ENCODE measurements at places on chromosomes 5 and 9.

DNA sequence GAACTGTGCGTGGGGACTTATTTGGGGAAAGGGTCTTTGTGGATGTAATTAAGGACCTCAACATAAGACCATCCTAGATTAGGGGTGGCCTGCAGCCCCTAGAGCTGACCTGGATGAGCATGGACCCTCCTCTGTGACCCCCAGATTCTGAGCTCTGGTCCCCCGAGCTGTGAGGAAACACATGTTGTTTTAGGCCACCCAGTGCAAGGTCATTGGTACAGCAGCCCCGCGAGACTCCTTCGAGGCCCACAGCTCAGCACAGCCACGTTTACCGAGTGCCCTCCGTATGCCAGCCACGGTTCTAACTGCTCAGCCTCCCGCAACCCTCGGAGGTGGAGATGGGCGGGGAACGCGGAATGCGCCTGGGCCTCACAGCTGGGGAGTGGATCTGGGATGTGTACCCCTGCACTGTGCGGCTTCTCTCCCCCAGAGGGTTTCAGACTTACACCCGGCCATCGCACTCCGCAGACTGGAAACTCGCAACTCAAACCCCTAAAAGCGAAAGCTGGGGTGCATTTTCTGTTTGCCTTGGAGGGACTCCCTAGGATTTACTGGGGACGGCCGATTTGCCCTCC lies 4.5 kb upstream of the GPSM1 start:
- no peak for DNase-seq

DNA sequence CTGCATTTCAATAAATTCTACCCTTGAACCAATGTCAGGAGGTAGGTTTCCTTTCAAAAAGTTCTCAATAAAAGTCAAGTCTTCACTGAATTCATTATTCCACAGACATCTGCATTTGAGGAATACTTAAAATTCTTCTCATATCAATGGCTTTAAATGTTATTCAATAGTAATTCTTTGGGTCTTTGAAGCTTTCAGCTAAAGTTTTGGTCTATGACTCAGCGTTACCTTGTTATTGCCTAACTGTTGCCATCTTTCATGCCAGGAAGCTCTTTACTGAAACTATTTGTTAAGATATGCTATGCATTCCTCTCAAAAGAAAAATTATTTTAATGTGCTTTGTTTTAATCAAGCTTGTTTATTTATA lies 170.5 kb downstream of the NNT start:
- DNase-seq, result no peak

- no peak for DNase-seq
Observed at GRCh38 chr9:73844135-73844534, 653.0 kb upstream of the RORB start.

GRCh38 chr5:31604644-31605043 lies 34.3 kb upstream of the PDZD2 start:
- DNase-seq, result no peak

DNA sequence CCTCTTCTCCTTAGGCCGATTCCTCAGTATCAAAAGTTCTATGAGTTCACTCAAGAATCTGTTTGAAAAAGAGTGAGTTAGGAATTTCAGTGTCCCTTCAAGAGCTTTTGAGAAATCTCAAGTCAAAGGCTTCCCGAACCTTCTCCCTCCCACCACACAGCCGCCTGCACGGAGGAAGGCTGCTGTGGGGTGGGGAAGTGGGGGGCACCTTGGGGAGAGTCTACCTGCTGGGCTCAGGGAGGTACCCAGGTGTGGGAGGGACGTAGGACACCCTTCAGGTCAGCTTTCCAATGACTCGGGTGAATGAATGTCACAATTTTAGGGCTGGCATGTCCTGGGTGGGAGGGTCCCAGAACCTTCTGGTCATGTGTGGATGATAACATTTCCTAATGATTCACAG lies 17.5 kb downstream of the CXCL14 start:
- no peak for DNase-seq

GRCh38 chr5:74623748-74624408 lies 16.6 kb downstream of the ENC1 start:
- no peak for DNase-seq

DNA sequence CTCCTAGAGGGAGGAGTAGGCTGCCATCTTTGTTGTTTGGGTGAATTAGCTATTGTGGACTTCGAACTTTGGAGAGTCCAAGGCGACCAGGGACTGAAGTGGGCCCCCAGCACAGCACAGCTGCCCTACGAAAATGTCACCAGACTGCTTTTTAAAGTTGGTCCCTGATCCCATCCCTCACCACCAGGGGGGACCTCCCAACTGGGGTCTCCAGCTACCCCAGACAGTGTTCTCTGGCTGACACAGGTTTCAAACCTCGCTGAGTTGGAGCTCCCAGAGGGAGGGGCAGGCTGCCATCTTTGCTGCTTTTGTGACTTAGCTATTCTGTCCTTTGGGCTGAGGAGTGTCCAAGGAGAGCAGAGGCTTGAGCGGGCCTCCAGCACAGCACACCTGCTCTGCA lies 45.7 kb upstream of the ADRB2 start:
- no peak for DNase-seq

GRCh38 chr9:133277467-133277866 lies 2.5 kb upstream of the ABO start:
- DNase-seq, result no peak

- DNase-seq, result no peak
Observed at GRCh38 chr5:891117-891836, 1.3 kb downstream of the BRD9 start.

- no peak for DNase-seq
Observed at GRCh38 chr9:12705738-12706391, 12.7 kb downstream of the TYRP1 start.

GRCh38 chr9:21746550-21746949 lies 55.9 kb upstream of the MTAP start:
- no peak for DNase-seq

DNA sequence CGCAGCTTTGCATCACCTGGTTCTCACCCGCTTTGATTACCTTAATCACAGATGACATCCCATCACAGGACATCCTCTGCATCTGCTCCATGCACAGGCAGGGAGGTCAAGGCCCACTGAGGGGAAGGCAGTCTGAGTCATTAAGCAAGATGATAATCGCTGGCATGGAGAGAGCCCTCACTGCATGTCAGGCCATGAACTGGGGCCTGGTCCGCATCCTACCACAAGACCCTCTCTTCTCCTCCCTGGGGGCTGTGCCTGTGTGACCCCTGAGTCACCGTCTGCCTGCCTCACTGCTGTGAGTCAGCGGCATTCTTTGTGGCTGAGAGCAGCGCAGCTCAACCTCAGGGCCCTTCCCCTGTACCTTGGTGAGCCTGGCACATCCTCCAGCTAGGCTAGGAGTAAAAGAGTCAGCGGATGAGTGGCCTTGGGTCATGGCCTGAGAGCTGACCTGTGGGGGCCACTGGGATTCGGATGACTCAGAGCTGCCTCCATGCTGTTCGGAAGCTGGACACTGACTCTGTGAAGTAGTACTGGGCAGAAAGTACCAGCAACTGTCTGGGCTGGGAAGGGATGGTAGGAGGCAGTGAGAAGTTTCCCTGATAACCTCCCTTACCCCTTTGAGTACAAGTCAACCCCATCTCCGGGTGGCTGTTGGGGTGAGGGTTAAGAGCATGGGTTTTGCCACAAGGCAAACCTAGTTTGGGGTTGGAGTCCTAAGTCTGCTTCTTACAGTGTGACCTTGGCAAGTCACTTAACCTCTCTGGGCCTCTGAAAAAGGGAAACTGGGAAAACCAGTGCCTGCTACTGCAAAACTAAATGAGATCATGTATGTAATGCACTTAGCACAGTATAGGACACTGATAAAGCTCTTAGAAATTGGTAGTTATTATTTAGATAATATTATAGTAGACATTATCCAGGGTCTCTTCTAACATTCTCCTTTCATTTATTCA lies 14.6 kb upstream of the ARSI start:
- DNase-seq, result no peak

GRCh38 chr9:134030821-134031470 lies 5.7 kb downstream of the BRD3OS start:
- DNase-seq, result no peak

GRCh38 chr5:14710313-14710994 lies 45.9 kb downstream of the OTULIN start:
- DNase-seq, result no peak

DNA sequence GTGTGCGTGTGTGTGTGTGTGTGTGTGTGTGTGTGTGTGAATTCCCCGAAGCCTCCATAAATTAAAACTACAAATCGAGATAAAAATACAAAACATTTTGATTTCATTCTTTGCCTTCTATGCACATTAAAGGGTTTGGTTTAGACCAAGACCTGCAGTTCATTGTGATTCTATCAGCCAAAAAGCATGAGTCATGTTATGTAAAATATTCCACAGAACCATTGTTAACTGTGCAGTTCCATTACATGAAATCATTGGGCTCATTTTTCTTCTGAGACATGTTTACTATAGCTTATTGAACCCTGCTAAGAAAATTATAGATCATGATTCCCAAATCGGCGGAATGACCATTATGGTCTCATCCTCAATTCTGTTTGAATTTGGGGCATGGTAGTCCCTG lies 11.7 kb downstream of the CAVIN4 start:
- DNase-seq, result no peak

DNA sequence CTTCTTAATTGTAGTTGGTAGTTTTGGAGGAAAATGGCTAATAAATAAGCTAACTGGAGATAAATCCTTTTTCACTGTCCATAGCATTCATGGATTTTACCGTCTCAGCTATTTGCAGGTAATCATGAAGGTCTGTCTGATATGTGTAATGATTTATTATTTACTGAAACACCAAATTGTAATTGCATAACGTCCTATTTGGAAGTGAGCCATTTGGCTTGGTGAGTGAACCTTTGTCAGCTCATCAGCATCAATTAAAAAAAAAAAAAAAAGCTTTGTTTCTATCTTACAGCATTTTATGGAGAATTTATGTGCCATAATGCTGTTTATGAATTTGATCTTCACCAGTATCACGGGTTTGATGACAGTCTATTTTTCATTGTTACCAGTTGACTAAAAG lies 20.2 kb downstream of the RECK start:
- DNase-seq, result no peak

- no peak for DNase-seq
Observed at GRCh38 chr5:3736926-3737325, 141.3 kb downstream of the IRX1 start.

DNA sequence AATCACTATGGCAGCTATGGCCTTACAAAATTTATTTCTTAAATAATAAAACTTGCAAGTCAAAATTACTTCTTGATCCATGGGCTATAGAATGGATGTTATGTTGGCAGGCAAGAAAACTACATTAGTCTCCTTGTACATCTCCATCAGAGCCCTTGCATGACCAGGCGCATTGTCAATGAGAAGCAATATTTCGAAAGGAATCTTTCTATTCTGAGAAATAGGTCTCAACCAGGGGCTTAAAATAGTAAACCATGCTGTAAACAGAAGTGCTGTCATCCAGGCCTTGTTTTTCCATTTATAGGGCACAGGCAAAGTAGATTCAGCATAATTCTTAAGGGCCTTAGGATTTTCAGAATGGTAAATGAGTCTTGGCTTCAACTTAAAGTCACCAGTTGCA lies 220.1 kb downstream of the SREK1 start:
- DNase-seq, result no peak

- DNase-seq, result no peak
Observed at GRCh38 chr9:107492381-107492970, 2.9 kb upstream of the KLF4 start.
